PC-3 (cell line): ENCODE measurements at places on chromosomes 2 and 18. TPM values are rescaled to one million over a fixed set of nuclear protein-coding genes. Genes with fewer than 3 reads are reported as not detected.

Gene SERPINB11
- not detected in 2 replicates for total RNA-seq

Gene LTBP1
- 34.0 and 45.9 TPM in 2 replicates for total RNA-seq

Gene NTSR2
- total RNA-seq: not detected in 2 replicates

Gene CACNB4
- total RNA-seq: not detected in 2 replicates

Gene RUFY4
- total RNA-seq: not detected in 2 replicates
